Renal cortex interstitium (tissue), 15 donors: ENCODE measurements at places on chromosomes 16 and 17. TPM values are rescaled to one million over a fixed set of nuclear protein-coding genes. Genes with fewer than 3 reads are reported as not detected.

GRB7 gene
- polyA plus RNA-seq = 36.9 TPM

KRT39 gene
- not detected for polyA plus RNA-seq

SLC12A3 gene
- 16.5 TPM for polyA plus RNA-seq

GTF3C1 gene
- 92.4 TPM for polyA plus RNA-seq

RASD1 gene
- polyA plus RNA-seq = 0.83 TPM

SPATA32 gene
- polyA plus RNA-seq = 0.42 TPM

PYY gene
- polyA plus RNA-seq = 0.25 TPM

CDH15 gene
- polyA plus RNA-seq = 1.5 TPM

OR2C1 gene
- polyA plus RNA-seq = 0.59 TPM

TBC1D3G gene
- not detected for polyA plus RNA-seq

SHISA6 gene
- polyA plus RNA-seq = 2.3 TPM

MT1M gene
- not detected for polyA plus RNA-seq

IRX5 gene
- polyA plus RNA-seq = 12.3 TPM

NLGN2 gene
- 21.4 TPM for polyA plus RNA-seq

KRT34 gene
- not detected for polyA plus RNA-seq

SALL1 gene
- 123 TPM for polyA plus RNA-seq

LPO gene
- polyA plus RNA-seq = 0.14 TPM

TMIGD1 gene
- 0.59 TPM for polyA plus RNA-seq

TMEM98 gene
- polyA plus RNA-seq = 226 TPM

SCNN1B gene
- 11.2 TPM for polyA plus RNA-seq

RDM1 gene
- 3.6 TPM for polyA plus RNA-seq

CCL1 gene
- polyA plus RNA-seq = not detected

P2RX1 gene
- polyA plus RNA-seq = 1.1 TPM

TPSAB1 gene
- polyA plus RNA-seq = 0.22 TPM

SPATA2L gene
- 11.2 TPM for polyA plus RNA-seq

RABEP2 gene
- polyA plus RNA-seq = 17.5 TPM

ABR gene
- polyA plus RNA-seq = 58.5 TPM

CLCN7 gene
- 44.9 TPM for polyA plus RNA-seq

BCL6B gene
- 25.2 TPM for polyA plus RNA-seq

CCL17 gene
- not detected for polyA plus RNA-seq

C16orf92 gene
- polyA plus RNA-seq = not detected

SRL gene
- 0.76 TPM for polyA plus RNA-seq

NETO2 gene
- 34.2 TPM for polyA plus RNA-seq

GALK1 gene
- 32.9 TPM for polyA plus RNA-seq

SMIM5 gene
- polyA plus RNA-seq = 5.6 TPM

NATD1 gene
- 13.1 TPM for polyA plus RNA-seq

CACNG1 gene
- polyA plus RNA-seq = not detected

ALDH3A1 gene
- polyA plus RNA-seq = 1.2 TPM

ZG16B gene
- polyA plus RNA-seq = 0.70 TPM

SMURF2 gene
- 32.7 TPM for polyA plus RNA-seq

HBA1 gene
- polyA plus RNA-seq = 749 TPM

MT1E gene
- 17.3 TPM for polyA plus RNA-seq

DHRS7C gene
- polyA plus RNA-seq = not detected

CHST5 gene
- polyA plus RNA-seq = 0.94 TPM

CD300E gene
- polyA plus RNA-seq = 0.16 TPM

SRCIN1 gene
- polyA plus RNA-seq = 3.0 TPM

TNFRSF17 gene
- polyA plus RNA-seq = 0.34 TPM

CRYBA1 gene
- not detected for polyA plus RNA-seq

ITGA2B gene
- polyA plus RNA-seq = 5.8 TPM
